ENCODE measurements at places on chromosomes 5 and 9.

- DNase-seq = no peak
Measured at GRCh38 chr5:139110526-139111168, 87.5 kb downstream of the SIL1 start.

- no peak for DNase-seq
Measured at GRCh38 chr9:105880517-105880916, 186.2 kb downstream of the TMEM38B start.

DNA sequence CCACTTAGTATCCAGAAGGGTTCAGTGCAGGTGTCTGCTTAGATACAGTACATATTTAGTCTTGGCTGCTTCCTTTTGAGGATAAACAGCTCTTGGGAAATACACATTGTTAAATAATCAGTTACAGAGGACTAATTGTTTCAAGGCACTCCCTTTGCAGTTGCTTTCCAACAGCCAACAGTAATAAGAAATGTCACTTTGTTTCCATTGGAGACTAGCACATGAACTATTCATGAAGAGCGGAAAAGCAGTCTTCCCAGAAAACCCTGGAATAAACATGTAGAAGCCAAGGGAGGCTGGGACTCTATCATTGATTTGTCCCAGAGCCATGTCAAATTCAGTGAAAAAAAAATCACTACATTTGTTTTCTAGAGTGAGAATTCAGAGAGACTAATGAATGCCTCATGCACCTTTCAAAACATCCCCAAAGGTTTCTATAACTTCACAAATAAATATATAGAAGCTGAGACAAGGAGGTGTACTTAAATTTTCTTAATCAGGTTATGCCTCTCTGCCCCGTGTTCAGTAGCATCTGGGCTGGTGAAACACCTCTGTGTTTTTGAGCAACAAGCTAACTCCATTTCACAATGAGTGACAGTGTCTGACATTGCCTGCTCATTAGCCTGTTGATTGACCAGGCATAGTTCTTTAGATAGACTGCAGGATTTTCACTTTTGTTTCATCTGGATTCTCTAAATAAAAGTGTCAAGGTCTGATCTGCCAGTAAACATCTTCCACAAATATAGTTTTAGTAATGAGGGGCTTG lies 271.5 kb downstream of the ARRDC3 start:
- DNase-seq = no peak

DNA sequence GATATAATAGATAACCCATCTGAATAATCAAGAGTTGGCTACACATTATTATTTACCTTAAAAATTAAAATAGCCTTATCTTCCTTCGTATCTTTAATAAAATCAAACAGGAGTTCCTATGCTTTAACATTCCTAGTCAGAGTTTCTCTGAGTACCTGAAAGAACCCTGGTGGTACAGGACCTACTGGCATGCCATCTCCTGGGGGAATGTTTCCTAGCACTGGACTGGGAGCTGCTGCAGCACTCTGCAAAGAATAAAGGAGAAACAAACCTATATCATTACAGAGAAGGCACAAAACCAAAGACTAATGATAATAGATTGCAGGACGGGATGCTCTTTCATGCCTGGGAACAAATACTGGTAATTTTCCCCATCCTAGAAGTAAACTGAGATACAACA lies 119.5 kb upstream of the ACOT12 start:
- no peak for DNase-seq

DNA sequence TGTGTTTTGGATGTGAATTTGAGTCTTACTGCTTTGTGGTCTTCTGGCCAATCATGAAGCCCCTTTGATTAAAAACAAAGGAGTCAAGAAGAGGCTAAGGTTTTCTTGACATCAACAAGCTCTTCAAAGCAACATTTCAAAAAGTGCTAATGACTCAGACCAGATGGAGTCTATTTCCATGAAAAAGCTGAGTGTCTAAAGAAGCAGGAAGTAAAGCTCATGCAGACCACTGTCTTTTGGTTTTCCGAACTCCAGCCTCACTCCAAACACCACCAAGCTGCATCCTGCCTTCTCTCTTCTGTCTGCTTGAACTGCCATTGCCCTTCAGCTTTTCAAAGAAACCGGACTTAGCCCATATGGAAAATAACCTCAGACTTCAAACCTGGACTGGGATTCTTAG lies 115.2 kb downstream of the PRDM6 start:
- DNase-seq = no peak
